ENCODE measurements at places on chromosomes 1 and 21. TPM values are rescaled to one million over a fixed set of nuclear protein-coding genes. Genes with fewer than 3 reads are reported as not detected.

Gene COL8A2
- total RNA-seq: not detected

Gene CR1
- total RNA-seq: not detected

Gene REN
- total RNA-seq: not detected

Gene MAP1LC3C
- total RNA-seq: 0.13 TPM

Gene RHD
- 1.2 TPM for total RNA-seq

Gene PADI1
- total RNA-seq: not detected

Gene ARHGAP29
- total RNA-seq: 4.0 TPM

Gene RNF186
- not detected for total RNA-seq

Gene GJB3
- not detected for total RNA-seq

Gene KRTAP19-3
- total RNA-seq: not detected

Gene AIRE
- not detected for total RNA-seq

Gene ADORA3
- not detected for total RNA-seq

Gene SPRR1B
- total RNA-seq: not detected

Gene FAM110D
- 0.05 TPM for total RNA-seq

Gene WNT4
- total RNA-seq: 0.16 TPM

Gene USP33
- 92.6 TPM for total RNA-seq

Gene CD84
- total RNA-seq: not detected

Gene KCNA2
- total RNA-seq: 0.24 TPM

Gene ADGRB2
- total RNA-seq: 4.4 TPM

Gene MEX3A
- total RNA-seq: 3.0 TPM

Gene CFAP74
- not detected for total RNA-seq

Gene CRNN
- not detected for total RNA-seq

Gene OR2T35
- total RNA-seq: not detected

Gene IFI44L
- total RNA-seq: not detected

Gene GCSAML
- 0.32 TPM for total RNA-seq

Gene NPR1
- total RNA-seq: not detected

Gene KIF21B
- total RNA-seq: 0.74 TPM

Gene AZIN2
- total RNA-seq: 8.2 TPM

Measured in SK-MEL-5 (cell line).